CD14-positive monocyte (primary cell): ENCODE measurements at places on chromosomes 7 and 10. TPM values are rescaled to one million over a fixed set of nuclear protein-coding genes. Genes with fewer than 3 reads are reported as not detected.

GCC1 gene
- polyA plus RNA-seq = 2.9 and 5.9 TPM in 2 replicates

SLC29A3 gene
- polyA plus RNA-seq = 9.7 and 10.7 TPM in 2 replicates

INMT gene
- not detected for polyA plus RNA-seq

AGR2 gene
- not detected in 2 replicates for polyA plus RNA-seq

MEST gene
- polyA plus RNA-seq = 3.1 TPM

PRRT4 gene
- polyA plus RNA-seq = not detected

SFTPD gene
- polyA plus RNA-seq = 0.84 TPM

SLC4A2 gene
- 125 and 132 TPM in 2 replicates for polyA plus RNA-seq

ARHGEF35 gene
- 0.10 TPM for polyA plus RNA-seq

LLCFC1 gene
- 0.15 and 0.84 TPM in 2 replicates for polyA plus RNA-seq

SLC29A4 gene
- polyA plus RNA-seq = 0.10 and 0.29 TPM in 2 replicates

HELLS gene
- 0.04 and 0.39 TPM in 2 replicates for polyA plus RNA-seq

LRRN3 gene
- polyA plus RNA-seq = not detected in 2 replicates

DEPP1 gene
- polyA plus RNA-seq = not detected

GOLGA7B gene
- not detected for polyA plus RNA-seq

GSDME gene
- 0.74 and 1.3 TPM in 2 replicates for polyA plus RNA-seq

EIF5AL1 gene
- 0.16 TPM for polyA plus RNA-seq

AKR1C8 gene
- polyA plus RNA-seq = not detected

AEBP1 gene
- not detected for polyA plus RNA-seq

LRRC4 gene
- polyA plus RNA-seq = 0.91 TPM

WDR86 gene
- 0.11 TPM for polyA plus RNA-seq

EPDR1 gene
- 1.2 TPM for polyA plus RNA-seq

GLI3 gene
- polyA plus RNA-seq = not detected

TUBB8 gene
- not detected for polyA plus RNA-seq

CNPY1 gene
- not detected for polyA plus RNA-seq

PDAP1 gene
- 9.8 TPM for polyA plus RNA-seq

COL17A1 gene
- polyA plus RNA-seq = not detected

SORCS3 gene
- not detected for polyA plus RNA-seq

KBTBD2 gene
- polyA plus RNA-seq = 33.9 TPM

GRID1 gene
- not detected for polyA plus RNA-seq

ZNF487 gene
- 13.6 and 19.7 TPM in 2 replicates for polyA plus RNA-seq

PDZD7 gene
- polyA plus RNA-seq = not detected

TOMM7 gene
- 93.3 TPM for polyA plus RNA-seq

HTR5A gene
- not detected in 2 replicates for polyA plus RNA-seq

PON1 gene
- not detected for polyA plus RNA-seq

RASSF4 gene
- 229 and 290 TPM in 2 replicates for polyA plus RNA-seq

SYT15 gene
- 0.23 and 0.31 TPM in 2 replicates for polyA plus RNA-seq

BMPER gene
- not detected for polyA plus RNA-seq

ADCY1 gene
- 0.01 TPM for polyA plus RNA-seq

CADPS2 gene
- polyA plus RNA-seq = not detected

CFAP43 gene
- 0.06 TPM for polyA plus RNA-seq

PSD gene
- polyA plus RNA-seq = 1.1 TPM

CPEB3 gene
- polyA plus RNA-seq = 1.8 TPM

CYP2E1 gene
- not detected in 2 replicates for polyA plus RNA-seq

DLG5 gene
- 0.59 and 0.77 TPM in 2 replicates for polyA plus RNA-seq

MMD2 gene
- not detected for polyA plus RNA-seq

RBM33 gene
- 22.2 TPM for polyA plus RNA-seq

RTKN2 gene
- polyA plus RNA-seq = 0.07 TPM

RSU1 gene
- 111 TPM for polyA plus RNA-seq

TEX47 gene
- not detected for polyA plus RNA-seq

WAC gene
- polyA plus RNA-seq = 46.7 TPM
